ENCODE measurements at places on chromosomes 12 and 14.

GRCh38 chr14:55129086-55129427, at the start of gene LGALS3:
TSS of gene LGALS3 (plus strand) at chr14:55129252. CDS start at chr14:55137374, 8,122 bp downstream.
- DNase-seq = peak; percentile 53

DNA sequence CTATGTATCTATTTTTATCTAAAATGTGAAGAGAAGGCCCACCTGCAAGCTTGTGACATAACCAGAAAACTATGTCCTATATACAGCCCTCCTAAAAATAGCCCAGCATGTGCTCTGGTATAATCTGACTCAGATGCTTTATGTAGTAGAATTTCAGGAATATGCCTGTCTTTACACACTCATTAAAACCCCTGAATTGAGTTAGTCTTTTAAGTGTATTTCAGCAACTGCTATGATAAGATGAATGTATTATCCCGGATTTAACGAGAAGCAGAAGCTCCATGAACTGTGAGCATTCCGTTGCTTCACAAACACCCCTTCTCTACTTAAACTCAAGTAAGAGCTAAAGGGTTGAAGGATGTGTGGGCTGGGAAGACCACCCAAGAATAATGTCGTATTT, 89.9 kb upstream of the PRICKLE1 start:
- DNase-seq = no peak

- no peak for DNase-seq
Measured at GRCh38 chr14:29851397-29851796, 76.2 kb downstream of the PRKD1 start.

GRCh38 chr12:57046947-57047890, 2.7 kb downstream of the MYO1A start:
- DNase-seq = no peak

DNA sequence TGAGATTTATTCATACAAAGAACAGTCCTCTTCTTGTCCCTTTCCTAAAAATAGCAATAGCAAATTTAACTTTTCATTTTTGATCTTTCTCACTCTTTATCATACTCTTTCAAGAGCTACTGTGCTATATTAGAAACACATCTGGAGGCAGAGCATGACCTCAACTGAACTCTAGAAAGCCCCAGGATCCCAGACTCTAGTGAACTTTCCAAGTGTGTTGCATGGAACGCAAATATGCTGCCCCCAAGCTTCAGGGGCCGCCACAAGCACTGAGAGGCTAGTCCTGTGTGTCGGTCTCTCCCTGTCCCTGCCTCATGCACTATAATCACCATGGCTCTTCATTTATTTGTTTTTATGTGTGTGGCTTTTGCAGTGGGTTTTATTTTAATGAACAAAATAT, 38.7 kb upstream of the ZNF641 start:
- DNase-seq = no peak

GRCh38 chr14:81805785-81806184, 272.1 kb upstream of the SEL1L start:
- DNase-seq = no peak

GRCh38 chr14:90649557-90650135, 166.6 kb downstream of the TTC7B start:
- no peak for DNase-seq

DNA sequence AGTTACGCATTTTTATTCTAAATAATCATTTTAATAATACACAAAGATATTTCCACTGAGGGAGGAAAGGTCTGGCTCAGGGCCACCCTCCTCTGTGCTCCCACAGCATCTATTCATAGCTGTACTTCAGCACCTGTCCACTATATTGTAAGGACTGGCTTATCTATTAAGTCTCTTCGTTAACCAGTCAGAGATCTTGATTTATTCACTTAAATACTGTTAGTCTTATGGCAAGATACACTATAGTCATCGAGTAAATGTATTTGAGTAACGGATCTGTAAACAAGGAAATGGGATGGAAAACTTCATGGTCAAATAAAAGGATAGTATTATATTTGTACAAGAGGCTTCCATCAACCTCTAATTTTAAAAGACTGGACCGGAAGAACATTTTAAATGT, 54.6 kb downstream of the SPTLC2 start:
- no peak for DNase-seq

DNA sequence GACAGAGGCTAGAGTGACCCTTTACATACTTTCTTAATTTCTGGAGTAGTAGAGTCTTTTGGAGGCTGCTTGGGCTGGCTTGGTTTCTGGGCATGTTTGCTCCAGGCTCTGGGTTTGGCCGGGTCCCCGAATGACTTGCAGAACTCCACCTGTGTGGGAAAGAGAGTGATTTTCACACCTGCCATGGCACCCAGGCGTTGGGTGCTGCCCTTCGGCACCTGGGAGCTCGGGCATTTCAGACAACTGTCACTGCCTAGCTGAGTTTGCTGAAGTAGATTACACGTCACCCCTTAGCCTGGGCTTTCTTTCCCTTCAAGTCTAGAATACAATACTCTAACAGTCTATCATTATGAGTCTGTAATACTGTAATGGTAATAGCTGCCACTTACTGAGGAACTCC, 6.1 kb downstream of the RBM19 start:
- no peak for DNase-seq

- DNase-seq = peak; percentile 50
Measured at GRCh38 chr12:54053003-54053750, 458 bp upstream of the HOXC4 start.

DNA sequence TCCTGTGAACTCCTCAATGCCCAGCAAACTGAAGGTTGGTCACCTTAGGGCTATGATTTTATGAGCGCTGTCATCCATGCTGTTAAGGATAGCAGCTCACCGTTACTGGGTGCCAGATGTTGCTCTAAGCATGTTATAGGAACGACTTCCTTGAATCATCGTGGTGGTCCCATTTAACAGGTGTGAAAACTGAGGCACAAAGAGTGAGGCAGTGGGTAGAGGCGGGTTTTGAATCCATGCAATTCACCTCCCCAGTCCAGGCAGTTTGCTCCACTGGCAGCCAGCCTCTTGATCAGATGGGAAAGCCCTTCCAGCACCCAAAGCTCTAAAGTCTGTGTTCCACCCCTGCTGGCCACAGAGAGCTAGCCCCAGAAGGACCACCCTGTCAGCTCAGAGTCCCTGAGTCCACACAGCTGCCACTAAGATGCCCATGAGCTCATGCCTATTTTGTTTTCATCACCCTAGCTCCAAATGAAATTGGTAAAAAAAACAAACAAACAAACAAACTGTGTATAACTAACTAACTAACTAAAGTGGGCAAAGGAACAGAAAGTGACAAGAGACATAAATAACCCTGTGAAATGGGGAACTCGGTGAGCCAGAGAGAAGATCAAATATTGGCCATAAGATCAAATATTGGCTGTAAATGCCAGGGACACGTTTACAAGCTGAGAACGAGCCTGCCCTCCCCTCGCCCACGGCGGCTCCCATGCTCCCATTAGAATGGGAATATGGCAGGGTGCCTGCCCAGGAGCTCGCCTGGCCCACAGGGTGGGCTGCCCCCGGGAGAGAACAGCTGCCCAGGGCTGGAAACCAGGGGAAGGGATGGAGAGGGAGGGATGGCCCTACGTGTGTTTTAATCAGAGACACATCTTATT, 72.3 kb upstream of the RFLNA start:
- DNase-seq = no peak

GRCh38 chr12:5785601-5786000, 159.5 kb downstream of the ANO2 start:
- DNase-seq = no peak

DNA sequence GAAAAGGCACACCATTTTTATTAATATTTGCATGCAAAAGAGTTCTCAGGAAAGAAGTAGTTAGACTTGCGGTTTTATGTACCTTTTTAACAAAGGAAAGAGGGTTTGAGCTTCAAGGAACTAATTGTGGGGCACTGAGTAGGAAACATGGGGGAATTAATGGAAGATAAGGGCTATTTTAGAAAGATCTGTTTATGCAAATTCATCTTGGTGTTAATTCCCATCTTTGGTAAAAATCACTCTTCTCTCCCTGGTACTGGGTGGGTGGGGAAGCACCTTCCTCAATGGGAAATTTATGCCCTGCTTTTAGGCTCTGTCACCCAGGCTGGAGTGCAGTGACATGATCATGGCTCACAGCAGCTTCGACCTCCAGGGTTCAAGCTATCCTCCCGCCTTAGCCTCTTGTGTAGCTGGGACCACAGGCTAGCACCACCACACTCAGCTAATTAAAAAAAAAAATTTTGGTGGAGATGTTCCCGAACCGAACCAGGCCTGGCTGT, 30.1 kb upstream of the RESF1 start:
- no peak for DNase-seq

GRCh38 chr12:75674393-75674792, 163.0 kb upstream of the KRR1 start:
- DNase-seq = no peak

DNA sequence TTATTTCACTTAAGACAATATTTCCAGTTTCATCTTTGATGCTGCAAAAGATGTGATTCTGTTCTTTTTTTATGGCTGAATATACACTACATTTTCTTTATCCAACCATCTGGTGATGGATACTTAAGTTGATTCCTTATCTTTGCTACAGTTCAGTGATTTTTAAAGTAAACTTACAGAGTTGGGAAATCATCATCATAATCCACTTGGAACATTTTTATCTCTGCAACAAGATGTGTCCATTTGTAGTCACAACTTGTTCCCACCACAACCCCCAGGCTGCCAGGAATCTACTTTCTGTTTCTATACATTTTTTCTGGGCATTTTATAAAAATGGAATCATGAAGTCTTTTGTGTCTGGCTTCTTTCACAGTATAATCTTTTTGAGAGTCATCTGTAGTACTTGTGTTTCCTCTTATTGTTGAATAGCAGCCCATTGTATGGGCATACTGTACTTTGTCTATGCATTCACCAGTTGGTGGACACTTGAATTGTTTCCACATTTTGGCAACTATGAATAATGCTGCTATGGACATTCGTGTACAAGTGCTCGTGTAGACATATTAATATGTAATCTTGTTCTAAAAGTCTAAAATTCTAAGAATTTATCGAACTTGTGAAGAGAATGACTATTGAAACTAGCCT, 212.5 kb upstream of the DDHD1 start:
- DNase-seq = no peak
